Astrocyte (in vitro differentiated cells and primary cell): ENCODE measurements at places on chromosomes 4 and X.

GRCh38 chrX:15202454-15203177, 67.3 kb downstream of the ASB9 start:
- DNase-seq, result peak; percentile 85

DNA sequence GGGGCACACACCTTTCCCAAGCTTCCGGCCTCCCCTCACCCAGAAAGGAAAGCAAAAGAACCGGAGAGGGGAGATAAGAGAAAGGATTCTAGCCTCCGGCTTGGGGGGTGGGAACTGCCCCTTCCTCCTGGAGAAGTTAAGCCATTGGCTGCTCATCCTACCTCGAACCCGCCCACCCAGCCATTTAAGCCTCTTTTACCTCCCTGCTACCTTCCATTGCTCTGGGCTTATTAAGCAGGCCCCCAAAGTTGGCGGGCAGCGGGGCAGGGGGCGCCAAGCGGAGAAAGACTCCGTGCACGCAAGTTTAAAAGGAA, 2.3 kb downstream of the MAML3 start:
- peak; percentile 89 for DNase-seq

DNA sequence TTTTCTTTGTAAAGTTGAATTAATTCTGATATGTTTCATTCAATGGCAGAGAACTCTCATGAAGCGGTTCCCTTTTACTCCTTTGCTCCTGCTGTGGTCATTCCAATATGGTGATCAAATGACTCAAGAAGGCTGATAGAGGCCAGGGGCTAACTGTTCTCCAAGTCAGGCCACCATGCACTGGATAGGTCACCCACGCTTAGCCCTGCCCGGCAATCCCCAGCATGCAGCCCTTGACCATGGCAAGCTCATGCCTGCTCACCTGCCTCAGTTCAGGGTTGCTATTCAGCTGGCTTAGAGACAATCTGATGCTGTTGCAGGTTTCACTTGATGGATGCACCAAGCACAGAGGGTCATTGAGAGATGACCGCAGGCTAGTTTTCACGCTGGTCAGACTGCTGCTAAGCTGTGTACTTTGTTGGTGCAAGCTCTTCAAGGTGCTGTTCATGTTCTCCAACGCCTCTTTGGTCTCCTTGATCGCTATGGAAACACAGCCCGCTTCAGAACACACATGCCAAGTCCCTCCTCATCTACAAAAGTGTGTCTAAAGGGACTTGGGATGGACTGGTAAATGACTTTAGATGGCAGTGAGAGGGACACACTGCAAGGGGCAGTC, 55.2 kb upstream of the FGFBP2 start:
- DNase-seq, result no peak

- DNase-seq, result no peak
Measured at GRCh38 chrX:46814966-46815365, 21.9 kb upstream of the RP2 start.

GRCh38 chr4:23213198-23213597, 520.5 kb downstream of the GBA3 start:
- DNase-seq, result peak; percentile 68
